ENCODE measurements at places on chromosomes 7 and 10. TPM values are rescaled to one million over a fixed set of nuclear protein-coding genes. Genes with fewer than 3 reads are reported as not detected.

The UBE2D4 gene
- 21.4 TPM for total RNA-seq

DNA sequence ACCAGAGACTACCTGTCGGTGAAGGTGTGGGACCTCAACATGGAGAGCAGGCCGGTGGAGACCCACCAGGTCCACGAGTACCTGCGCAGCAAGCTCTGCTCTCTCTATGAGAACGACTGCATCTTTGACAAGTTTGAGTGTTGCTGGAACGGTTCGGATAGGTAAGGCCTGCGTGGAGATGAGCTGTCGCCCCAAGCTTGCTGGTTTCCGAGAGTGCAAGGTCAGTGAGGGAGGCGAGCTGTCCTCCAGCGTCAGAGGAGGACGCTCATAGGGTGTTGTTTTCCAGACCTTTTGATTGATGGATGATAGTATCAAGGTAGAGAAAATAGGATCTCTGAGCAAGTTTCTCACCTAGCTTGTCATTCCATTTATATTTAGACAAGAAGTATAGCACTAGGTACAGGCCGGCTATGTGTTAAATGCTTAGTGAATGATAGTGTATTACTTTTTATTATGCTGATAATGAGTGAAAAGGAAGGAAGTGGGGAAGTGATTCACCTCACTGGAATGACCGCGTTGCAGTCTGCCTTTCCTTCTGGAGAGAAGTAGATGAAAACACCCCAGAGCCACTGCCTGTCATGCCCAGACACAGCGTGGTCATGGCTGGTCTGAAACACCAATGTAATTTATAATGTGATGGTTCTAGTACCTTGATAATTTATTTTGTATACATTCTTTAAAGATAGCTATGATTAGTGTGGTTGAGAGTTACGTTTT is 33.9 kb downstream of the BNIP3 start:
- H3K27ac ChIP-seq, result no peak overlapping the region
- peak; percentile 6 for DNase-seq
- no peaks in the 10 kb centered on the region for H3K4me1 ChIP-seq

- H3K4me3 ChIP-seq, result no peak overlapping the region
- no peaks in the 10 kb centered on the region for H3K36me3 ChIP-seq
- no peak overlapping the region for H3K27ac ChIP-seq
- H3K27me3 ChIP-seq, result no peaks in the 10 kb centered on the region
- no peak for DNase-seq
These were observed 36.3 kb downstream of the JAZF1 start for GRCh38 chr7:28144266-28144665.

- H3K27ac ChIP-seq, result no peak overlapping the region
- H3K36me3 ChIP-seq, result no peaks in the 10 kb centered on the region
- DNase-seq, result no peak
These were observed 27.6 kb downstream of the CFAP46 start for GRCh38 chr10:132914732-132915131.

GRCh38 chr7:87512906-87513305 is 37.4 kb upstream of the ABCB4 start:
- H3K27me3 ChIP-seq, result no peaks in the 10 kb centered on the region

The AGAP5 gene
- 9.9 TPM for total RNA-seq

The MYO1G gene
- total RNA-seq, result 14.3 TPM

The IDI2 gene
- not detected for total RNA-seq

The C7orf57 gene
- 0.63 TPM for total RNA-seq

GRCh38 chr7:47715631-47716068 is 133.7 kb upstream of the TNS3 start:
- peaks cover 13% of the 10 kb centered on the region for H3K4me1 ChIP-seq
- no peak overlapping the region for H3K4me3 ChIP-seq
- DNase-seq, result no peak

The FAM180A gene
- total RNA-seq, result 1.7 TPM

DNA sequence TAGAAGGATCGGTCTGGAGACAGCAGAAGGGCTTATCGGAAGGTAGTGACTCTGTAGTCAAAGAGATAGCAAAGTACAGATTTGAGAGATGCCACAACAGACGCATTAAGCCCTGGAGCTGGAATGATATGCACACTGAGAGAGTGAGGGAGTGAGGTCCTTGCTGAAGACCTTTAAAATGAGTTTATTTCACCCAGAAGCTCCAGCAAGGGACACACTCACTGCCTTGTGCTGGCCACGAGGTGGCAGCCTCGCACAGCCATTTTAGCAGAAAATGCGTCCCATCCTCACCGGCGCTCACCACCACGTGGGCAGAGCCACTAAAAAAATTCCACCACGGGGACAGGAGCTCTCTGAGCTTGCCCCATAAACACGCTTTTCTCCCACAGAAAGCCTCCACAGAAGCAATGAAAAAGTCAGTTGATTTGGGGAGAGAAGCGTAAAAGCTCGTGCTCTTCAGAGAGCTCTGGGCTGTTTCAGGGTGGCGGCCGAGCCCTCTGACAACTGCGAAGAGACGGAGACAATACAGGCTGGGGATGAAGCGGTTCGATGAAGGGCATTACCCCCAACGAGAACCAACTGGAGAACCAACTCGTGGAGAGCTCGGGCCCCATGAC is 163.0 kb upstream of the KLF14 start:
- peak overlapping the region; percentile 66 for H3K4me3 ChIP-seq
- no peaks in the 10 kb centered on the region for H3K27me3 ChIP-seq
- DNase-seq, result peak; percentile 92

The SFRP4 gene
- 6.8 TPM for total RNA-seq

- H3K27me3 ChIP-seq, result no peaks in the 10 kb centered on the region
- H3K4me3 ChIP-seq, result no peak overlapping the region
- no peak for DNase-seq
- no peaks in the 10 kb centered on the region for H3K36me3 ChIP-seq
These were observed 52.8 kb upstream of the CCAR1 start for GRCh38 chr10:68668231-68668630.

DNA sequence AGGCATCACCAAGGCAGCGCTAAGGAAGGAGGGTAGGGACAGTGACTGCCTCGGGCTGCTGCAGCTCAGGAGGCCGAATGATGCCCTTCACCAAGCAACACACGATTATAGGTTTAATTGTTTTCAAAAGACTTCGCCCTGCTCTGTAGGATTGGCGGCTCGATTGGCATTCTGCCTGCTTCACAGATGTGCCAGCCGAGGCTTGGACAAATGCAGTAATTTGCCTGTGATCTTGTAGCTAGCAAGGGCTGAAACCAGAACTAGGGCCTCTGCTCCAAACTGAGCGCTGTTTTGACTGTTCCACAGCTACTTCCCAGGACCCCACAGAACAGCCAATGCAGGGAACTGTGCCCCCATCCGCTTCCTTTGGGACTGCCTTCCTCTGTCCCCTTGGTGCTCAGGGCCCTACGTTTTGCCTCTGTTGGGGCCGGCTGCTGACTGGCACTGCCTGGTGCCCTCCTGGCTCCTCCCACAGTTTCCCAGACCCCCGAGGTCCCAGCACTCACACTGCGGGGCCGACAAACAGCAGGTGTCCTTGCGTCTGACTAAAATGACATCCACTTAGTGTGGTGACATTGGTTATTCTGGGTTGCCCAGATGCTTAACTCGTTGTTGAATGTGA is 62.6 kb upstream of the EN2 start:
- no peaks in the 10 kb centered on the region for H3K4me1 ChIP-seq
- H3K36me3 ChIP-seq, result no peaks in the 10 kb centered on the region
- H3K27ac ChIP-seq, result no peak overlapping the region
- no peaks in the 10 kb centered on the region for H3K27me3 ChIP-seq

- H3K4me3 ChIP-seq, result no peak overlapping the region
- no peaks in the 10 kb centered on the region for H3K36me3 ChIP-seq
- no peak for DNase-seq
- H3K4me1 ChIP-seq, result no peaks in the 10 kb centered on the region
These were observed 32.5 kb downstream of the MAP3K8 start for GRCh38 chr10:30466445-30466844.

GRCh38 chr7:30831936-30832335 is 60.7 kb downstream of the MINDY4 start:
- no peaks in the 10 kb centered on the region for H3K36me3 ChIP-seq
- no peaks in the 10 kb centered on the region for H3K4me1 ChIP-seq
- no peak overlapping the region for H3K4me3 ChIP-seq
- H3K27me3 ChIP-seq, result no peaks in the 10 kb centered on the region
- no peak for DNase-seq

DNA sequence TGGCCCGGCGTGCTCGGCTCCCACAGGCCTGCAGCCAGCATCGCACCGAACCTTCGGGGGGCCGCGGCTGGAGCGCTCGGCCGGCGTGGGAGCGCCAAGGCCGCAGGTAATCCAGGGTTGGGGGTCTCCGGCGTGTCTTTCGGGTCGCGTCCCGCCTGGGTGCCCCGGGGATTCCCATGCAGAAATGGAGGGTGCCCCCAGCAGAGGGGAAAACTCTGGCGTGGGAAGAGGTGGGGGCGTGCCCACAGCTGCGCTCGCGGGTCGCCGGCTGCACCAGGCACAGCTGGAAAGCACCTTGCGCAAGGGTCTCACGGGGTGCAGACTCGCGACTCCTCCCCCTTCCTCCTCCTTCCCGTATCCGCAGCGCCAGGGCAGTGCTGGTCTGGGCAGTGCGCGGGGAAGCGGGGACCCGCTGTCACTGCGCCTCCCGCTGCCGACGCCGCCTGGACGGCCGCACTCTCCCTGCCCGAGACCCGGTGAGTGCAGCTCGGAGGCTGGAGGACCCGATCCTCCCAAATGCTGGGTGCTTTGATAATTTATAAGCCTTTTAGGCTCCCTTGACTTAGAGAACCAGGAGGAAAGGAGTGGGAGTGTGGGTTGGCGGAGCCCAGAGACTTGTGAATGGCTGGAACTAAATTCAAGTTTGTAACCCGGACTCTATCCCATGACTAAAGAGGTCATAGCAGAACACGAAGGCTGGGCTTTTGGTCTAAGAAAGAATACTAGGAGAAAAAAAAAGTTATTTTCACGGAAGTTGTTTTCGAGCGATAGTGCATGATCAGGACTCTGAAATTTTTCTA is 489 bp downstream of the MAP3K8 start:
- H3K4me3 ChIP-seq, result peak overlapping the region; percentile 92
- H3K27me3 ChIP-seq, result no peaks in the 10 kb centered on the region
- H3K36me3 ChIP-seq, result peaks cover 5% of the 10 kb centered on the region

The PTPN20 gene
- total RNA-seq, result 1.9 TPM

- H3K36me3 ChIP-seq, result no peaks in the 10 kb centered on the region
- peaks cover 5% of the 10 kb centered on the region for H3K4me1 ChIP-seq
- peak overlapping the region; percentile 63 for H3K4me3 ChIP-seq
These were observed 1.7 kb downstream of the AEBP1 start for GRCh38 chr7:44105832-44106231.

DNA sequence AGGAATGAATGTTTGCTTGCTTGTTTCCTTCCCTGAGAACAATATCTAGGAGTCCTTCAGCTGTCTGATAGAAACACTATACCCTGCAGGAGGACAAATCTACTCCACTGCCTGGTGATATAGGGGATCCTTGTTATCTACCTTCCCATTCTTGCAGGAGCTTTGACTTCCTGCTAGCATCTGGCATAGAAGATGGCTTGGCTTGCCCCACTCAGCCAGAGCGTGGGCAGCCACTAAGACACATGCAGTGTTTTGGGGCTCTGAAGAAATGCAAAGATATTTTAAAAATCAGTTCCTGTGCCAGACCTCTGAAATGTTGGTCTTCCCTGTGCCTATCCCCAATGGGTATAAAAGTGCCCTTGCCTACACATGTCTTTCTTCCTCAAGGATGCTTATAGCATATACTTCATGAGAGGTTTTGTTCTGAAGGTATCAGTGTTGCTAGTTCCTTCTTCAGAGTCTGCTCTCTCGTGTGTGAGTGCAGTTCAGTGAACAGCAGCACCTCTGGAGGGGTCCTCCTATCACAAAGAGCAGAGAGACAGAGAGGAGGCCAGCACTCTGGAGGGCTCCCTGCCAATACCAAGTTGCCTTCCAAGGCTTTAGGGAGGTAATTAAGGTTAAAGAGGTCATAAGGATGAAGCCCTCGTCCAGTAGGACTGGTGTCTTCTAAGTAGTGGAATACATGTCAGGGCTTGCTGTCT is 149.1 kb upstream of the CALCR start:
- H3K27ac ChIP-seq, result no peak overlapping the region
- H3K36me3 ChIP-seq, result no peaks in the 10 kb centered on the region
- no peaks in the 10 kb centered on the region for H3K27me3 ChIP-seq
- no peak overlapping the region for H3K4me3 ChIP-seq
- DNase-seq, result no peak

- H3K27ac ChIP-seq, result no peak overlapping the region
- no peaks in the 10 kb centered on the region for H3K36me3 ChIP-seq
- no peak for DNase-seq
- peaks cover 7% of the 10 kb centered on the region for H3K4me1 ChIP-seq
- no peaks in the 10 kb centered on the region for H3K27me3 ChIP-seq
These were observed 48.1 kb downstream of the FAM241B start for GRCh38 chr10:69677985-69678654.

DNA sequence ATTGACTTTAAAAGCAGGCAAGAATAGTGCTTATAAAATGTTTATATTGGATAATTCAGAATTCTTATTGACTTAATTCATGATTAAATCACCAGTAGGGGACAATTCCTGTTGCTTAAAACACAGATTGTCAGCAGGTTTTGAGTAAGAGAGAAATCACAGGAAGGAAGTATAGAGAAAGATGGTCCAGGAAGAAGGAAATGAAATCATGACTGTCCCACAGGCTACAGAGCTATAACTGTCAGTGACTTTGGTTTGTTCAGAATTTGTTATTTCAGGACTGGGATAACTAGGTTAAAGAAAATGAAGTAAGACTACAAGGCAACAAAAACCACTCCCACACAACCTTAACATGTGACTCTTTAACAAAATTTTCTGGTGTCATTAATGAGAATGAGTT is 6.8 kb downstream of the GNGT1 start:
- DNase-seq, result no peak
- H3K27me3 ChIP-seq, result no peaks in the 10 kb centered on the region
- no peaks in the 10 kb centered on the region for H3K4me1 ChIP-seq
- no peak overlapping the region for H3K4me3 ChIP-seq

DNA sequence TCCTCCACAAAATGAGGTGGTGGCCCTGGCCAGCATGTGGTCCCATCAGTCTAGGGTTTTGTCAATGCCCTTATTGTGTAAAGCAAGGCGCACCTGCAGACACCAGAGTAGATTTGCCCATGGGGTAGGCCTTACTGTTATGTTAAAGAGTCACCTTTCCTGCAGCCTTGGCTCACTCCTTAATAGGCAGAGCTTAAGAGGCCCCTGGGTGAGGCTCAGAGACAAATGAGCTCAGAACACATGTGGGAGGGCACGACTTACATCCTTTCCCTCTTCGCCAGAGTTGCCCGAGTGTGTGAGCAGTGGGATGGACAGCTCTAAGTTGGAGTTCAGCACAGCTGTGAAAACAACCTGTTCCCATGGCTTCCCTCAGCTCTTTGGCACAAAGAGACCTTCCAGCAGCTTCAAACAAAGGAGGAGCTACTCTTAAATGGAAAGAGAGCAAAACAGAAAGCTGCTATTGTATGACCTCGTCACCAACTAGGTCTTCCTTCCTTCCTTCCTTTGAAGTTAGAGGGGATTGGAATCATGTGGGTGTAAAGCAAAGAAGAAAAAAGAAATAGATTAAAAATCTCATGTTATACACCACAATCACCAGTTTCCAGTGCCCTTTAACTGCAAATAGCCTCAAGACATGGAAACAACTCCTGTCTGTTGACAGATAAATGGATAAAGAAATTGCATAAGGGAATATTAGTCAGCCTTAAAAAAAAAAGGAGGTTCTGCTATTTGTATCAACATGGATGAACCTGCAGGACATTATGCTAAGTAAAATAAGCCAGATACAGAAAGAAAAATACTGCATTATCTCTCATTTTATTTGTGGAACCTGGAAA is 11.9 kb upstream of the XPNPEP1 start:
- H3K27me3 ChIP-seq, result no peaks in the 10 kb centered on the region
- H3K4me1 ChIP-seq, result no peaks in the 10 kb centered on the region
- no peak overlapping the region for H3K4me3 ChIP-seq
- no peak overlapping the region for H3K27ac ChIP-seq
- peak; percentile 86 for DNase-seq
- no peaks in the 10 kb centered on the region for H3K36me3 ChIP-seq
